ENCODE measurements at places on chromosomes 3 and 15. TPM values are rescaled to one million over a fixed set of nuclear protein-coding genes. Genes with fewer than 3 reads are reported as not detected.

GRIP2 gene
- polyA plus RNA-seq, result 1.4 TPM

GOLGA8S gene
- polyA plus RNA-seq, result 1.3 TPM

- no peak for DNase-seq
These were observed 24.0 kb upstream of the MUC20 start for GRCh38 chr3:195696632-195697278.

DNA sequence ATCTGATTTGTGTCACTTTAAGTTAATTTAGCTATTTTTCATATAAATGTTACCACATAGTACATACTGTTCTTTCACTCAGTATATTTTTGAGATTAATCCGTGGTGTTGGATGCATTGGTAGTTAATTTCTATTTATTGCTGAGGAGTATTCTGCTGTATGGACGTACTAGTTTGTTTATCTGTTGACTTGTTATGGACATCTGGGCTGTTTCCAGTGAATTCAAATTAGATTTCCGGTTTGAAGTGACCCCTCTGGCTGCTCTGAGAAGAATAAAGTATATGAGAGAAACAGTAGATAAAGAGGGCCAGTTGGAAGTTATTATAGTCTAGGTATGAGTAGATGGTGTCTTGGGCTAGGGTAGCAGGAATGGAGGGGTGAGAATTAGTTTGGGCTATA is 15.6 kb downstream of the KAT2B start:
- DNase-seq, result no peak

OIP5 gene
- 5.6 TPM for polyA plus RNA-seq

MYO5C gene
- 37.5 TPM for polyA plus RNA-seq
